ENCODE measurements at places on chromosomes 2 and 18. TPM values are rescaled to one million over a fixed set of nuclear protein-coding genes. Genes with fewer than 3 reads are reported as not detected.

DNA sequence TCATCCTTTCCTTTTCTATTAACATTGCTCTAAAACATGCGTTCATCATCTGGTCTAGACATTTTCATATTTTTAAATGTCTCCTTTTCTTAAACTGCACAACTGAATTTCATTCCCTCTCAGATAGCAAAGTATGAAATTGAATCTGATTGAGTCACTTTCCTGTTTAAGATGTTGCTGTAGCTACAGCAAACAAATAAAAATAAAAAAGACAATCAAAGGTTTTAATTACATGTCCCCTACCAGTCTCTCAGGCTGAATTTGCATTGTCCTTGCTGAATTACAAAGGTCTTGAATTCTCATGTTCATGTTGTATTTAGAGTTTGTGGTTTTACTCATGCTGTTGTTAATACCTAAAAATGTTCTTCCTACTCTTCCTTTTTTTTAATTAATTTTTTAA is 537.9 kb upstream of the LRATD1 start:
- DNase-seq = no peak

DNA sequence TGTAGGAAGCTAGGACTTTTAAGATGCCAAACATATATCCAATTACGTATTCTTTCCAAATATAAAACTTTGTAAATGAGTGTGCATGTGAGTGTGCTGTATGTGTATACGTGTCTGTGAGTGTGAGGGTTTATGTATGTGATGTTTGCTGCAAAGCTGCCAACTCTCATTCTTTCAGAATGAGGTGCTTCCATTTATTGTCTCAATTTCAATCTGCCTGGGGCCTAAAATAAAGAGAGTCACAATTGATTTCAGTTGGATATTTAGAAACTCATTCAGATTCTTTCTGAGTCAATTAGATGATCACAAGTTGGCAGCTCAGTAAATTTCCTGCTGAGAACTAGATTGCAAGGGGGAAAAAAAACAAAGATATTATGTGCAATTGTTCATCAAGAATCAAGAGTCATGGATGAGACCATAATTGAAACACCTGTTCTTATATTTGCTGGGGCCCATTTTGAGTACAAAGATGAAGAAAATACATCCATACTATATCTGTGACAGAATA is 621.2 kb upstream of the ACVR2A start:
- DNase-seq = no peak

- no peak for DNase-seq
These were observed 141.6 kb upstream of the CYP26B1 start for GRCh38 chr2:72289283-72289682.

DNA sequence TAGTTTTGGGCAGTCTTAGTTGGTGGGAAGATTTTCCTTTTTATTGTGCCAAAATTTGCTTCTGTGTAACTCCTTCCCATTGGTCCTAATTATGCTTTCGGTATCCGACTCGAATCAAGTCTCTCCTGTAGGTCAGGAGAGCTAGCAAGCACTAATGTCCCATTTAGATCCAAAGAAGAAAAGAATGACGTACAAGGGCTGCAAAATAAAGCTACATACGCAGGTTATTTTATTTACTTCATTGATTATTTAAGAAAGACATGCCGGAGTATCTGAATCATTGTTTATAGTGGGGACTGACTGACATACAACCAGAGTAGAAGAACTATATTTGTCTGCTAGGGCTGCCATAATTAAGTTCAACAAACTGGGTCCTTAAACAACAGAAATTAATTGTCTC is 648.5 kb downstream of the CPS1 start:
- DNase-seq = no peak

AFF3 gene
- 10.8 TPM for total RNA-seq

DNA sequence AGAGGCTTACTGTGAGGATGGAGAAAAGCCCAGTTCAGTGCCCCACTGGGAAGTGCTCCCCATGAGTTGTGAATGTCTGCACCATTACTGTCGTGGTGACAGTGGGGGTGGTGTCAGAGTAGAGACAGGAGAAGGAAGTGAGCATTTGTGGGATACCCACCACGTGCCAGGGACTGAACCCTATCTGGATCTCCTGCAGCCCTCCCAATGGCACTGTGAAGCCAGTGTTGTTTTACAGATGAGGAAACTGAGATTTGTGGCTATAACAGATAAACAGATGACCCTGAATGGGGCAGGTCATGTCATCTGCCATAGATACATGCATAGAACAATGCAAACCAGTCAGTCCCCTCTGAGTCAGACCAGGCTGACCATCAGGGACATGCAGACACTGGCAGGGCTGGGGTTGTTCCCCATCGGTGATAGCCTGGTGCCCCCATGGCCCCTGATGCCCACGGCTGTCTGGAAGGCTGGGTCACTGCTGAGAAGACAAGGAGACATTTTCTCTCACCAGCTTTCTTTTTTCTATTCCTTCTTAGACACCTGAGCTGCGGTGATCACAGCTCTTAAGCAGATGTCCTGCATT is 60.8 kb downstream of the EMILIN2 start:
- DNase-seq = no peak

MEP1B gene
- total RNA-seq = not detected

- no peak for DNase-seq
These were observed 221.3 kb downstream of the BCL2 start for GRCh38 chr18:63098018-63098981.

DNA sequence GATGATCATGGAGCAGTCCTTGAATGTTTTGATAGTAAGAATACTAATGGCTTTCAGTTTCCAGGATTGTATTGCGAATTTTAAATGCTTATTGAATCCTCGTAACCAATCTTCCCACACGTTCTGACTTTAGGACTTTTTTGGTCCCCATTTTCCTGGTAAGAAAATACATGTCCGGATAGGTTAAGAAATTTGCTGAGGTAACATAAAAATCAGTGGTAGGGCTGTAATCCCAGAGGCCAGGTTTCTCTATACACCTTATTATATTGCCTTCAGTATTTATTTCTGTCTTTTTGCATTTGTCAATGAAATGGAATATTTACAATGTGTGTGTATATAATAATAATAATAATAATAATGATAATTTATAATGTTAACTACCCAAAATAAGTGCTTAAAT is 603.2 kb downstream of the TMEM182 start:
- no peak for DNase-seq

EMX1 gene
- 0.31 TPM for total RNA-seq

DNA sequence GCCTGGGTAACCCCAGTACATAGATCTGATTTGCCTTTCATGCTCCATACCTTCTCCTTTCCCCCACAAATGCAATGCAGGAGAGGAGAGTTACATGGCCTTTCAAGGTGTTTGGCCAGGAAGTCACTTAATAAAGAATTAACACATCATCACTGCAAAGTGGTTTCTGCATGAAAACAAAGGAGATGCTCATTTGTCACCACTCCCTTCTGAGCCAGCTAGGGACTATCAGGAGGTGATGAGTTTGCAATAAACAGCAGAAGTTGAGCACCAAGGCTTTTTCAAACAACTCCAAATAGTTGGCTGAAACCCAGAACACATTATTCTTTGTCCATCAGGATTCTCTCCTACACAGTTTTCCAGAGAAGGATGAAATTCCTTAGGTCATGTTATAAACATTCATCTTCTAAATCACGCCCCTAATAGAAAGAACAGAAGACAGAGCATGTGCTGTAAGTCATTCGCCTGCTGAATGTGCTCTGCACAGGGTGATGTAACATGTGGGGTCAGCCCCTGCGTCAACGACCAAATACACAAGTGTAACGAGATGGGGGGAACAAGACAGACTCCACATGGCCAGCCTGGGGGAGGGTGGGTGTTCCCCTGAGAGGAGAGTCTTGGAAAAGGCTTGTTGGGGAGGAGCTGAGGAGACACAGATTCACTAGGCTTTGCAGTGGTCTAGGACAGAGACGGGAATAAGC is 87.3 kb upstream of the RMDN2 start:
- DNase-seq = no peak

LIMS3 gene
- 4.6 TPM for total RNA-seq

DNA sequence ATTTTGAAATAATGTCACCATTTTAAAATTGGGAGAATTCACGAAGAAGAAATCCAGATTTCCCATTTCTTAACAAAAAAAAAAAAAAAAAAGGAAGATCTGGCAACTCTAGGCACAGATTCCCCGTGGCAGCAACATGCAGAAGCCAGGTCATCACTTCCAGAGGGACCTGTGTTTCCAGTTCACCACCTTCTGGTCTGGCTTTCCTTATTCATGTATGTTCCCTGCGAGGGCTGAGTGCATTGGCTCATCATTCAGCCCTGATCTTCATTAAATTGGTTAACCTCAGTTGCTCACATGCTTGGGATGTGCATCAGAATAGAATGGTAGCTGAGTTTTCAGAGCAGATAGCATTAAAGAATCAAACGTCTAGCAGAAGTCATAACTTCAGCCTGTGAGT is 25.0 kb upstream of the MAP3K20 start:
- DNase-seq = no peak

GRCh38 chr18:25896178-25896780 is 194.1 kb downstream of the SS18 start:
- DNase-seq = no peak

DNA sequence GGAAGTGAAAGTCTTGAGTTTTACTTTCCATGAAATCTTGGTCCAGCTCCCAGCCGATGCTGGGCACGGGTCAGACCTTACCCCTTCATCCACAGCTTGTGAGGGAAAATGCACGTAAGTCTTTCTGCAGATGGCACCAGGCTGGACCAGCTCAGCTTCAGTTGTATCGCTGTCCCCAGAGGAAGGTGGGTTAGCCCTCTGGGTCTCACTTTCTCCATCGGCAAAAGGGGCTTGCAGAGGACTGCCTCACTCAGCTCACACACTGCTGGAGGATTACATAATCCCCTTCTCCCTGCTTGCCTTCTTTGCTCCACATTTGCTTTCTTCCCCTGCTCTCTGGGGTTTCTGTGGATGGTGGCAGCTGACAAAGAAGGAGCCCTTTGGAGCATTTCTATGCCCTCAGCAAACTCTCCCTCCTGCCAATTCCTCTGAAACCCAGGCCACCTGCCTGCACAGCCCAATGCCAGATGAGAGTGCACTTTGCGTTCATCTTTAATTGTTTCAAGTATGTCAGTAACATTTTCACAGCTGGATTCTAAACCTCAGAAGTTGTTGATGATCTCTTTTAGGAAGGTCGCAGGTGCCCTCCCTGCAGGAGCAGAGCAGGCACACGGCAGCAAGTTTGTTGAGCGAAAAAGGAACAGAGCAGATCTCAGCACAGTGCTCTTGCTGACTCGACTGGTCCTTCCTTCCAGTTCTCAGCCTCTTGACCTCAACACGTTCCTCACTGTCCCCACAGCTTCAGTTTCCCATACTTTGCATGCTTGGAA is 155.6 kb upstream of the GLI2 start:
- no peak for DNase-seq

- DNase-seq = no peak
These were observed 663.6 kb upstream of the NRXN1 start for GRCh38 chr2:51695531-51695930.

- no peak for DNase-seq
These were observed 8.0 kb upstream of the COL3A1 start for GRCh38 chr2:188966079-188966571.

GRCh38 chr2:42171396-42171980 is 2.3 kb downstream of the EML4 start:
- DNase-seq = no peak

- DNase-seq = no peak
These were observed 999 bp downstream of the INSIG2 start for GRCh38 chr2:118089139-118089800.

AQP4 gene
- total RNA-seq = 14.9 TPM

GRCh38 chr2:9758741-9759140 is 84.5 kb upstream of the TAF1B start:
- DNase-seq = no peak

CNRIP1 gene
- 24.9 TPM for total RNA-seq

GRCh38 chr18:68340606-68341005 is 374.3 kb downstream of the TMX3 start:
- no peak for DNase-seq

SRD5A2 gene
- not detected for total RNA-seq

MAPRE2 gene
- total RNA-seq = 133 TPM

SMYD1 gene
- 74.8 TPM for total RNA-seq

EVA1A gene
- total RNA-seq = 0.47 TPM

GRCh38 chr18:77373730-77374445 is 124.2 kb downstream of the GALR1 start:
- no peak for DNase-seq

DNA sequence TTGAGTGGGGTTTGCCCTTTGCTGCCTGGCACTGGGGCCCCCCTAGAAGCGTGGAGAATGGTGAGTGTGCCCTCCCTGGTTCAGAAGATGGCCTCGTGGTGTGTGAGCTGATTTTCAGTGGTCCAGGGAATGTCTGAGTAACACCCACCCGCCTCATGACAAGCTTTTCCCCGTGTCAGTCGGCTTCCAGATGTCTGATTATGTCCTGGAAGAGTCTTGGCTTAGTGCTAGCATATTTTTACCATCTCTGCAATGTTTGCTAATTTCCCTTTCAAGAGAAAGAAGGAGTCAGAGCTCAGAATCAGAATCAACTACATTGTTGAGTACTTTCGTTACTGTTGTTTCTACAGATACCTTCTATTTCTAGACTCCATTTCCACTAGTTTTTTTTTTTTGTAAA is 214.7 kb downstream of the SEPTIN10 start:
- DNase-seq = no peak

DNA sequence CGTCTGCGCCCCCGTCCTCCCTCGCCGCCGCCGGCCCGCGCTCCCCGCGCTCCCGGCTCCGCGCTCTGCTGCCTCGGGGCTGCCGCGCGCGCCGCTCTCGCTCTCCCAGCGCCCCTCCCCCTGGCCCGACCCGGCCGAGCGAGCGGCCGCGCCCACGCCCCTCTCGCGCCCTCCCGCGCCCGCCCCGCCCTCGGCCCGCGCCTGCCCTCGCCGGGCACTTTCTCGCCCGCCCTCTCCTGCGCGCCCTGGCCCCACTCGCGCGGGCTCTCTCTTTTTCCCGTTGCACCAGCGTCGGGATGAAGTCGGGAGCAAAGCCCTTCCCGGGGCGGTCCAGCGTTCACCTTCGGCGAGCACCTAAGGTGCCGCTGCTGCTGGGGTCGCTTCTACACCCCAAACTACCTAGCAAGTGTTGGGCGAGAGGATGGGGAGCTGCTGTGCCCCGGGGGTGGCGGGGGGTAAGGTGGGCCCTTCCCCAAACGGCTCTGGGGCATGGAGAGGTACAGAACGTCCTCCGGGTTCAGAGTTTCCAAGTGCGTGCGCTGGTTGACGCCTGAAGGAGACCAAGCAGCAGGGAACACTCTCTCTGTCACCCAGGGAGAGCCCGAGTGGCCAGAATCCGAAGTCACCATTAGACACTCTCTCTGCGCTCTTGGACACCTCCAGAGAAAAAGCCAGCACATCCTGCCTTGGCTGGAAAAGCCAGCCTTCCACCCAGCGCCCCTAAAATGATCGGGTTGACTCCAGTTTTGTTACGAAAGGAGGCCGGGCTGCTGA is at the start of gene COLEC12:
Gene COLEC12, minus strand, starts transcription at position 70 of the 774 bp plus-strand sequence. CDS start 187 bp downstream, outside the sequence.
- DNase-seq = no peak

IHH gene
- total RNA-seq = not detected

DNA sequence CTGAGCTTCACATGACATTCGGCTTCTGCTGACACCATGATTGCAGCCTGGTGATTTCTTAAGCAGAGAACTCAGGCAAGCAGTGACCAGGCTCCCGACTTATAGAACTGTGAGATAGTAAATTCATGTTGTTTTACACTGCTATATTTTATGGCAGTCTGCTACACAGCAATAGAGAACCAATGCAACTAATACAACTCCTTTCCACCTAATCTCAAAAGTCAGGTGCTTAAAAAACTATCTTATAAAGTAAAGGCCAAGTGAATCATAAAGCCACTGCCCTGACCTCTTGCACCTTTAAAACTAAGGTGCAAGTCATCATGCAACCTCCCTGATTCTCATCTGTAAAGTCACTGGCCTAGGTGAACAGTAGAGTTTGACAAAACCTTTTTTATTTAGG is 95.3 kb upstream of the GLS start:
- DNase-seq = no peak
